ENCODE measurements at places on chromosomes 1 and 21. TPM values are rescaled to one million over a fixed set of nuclear protein-coding genes. Genes with fewer than 3 reads are reported as not detected.

DNA sequence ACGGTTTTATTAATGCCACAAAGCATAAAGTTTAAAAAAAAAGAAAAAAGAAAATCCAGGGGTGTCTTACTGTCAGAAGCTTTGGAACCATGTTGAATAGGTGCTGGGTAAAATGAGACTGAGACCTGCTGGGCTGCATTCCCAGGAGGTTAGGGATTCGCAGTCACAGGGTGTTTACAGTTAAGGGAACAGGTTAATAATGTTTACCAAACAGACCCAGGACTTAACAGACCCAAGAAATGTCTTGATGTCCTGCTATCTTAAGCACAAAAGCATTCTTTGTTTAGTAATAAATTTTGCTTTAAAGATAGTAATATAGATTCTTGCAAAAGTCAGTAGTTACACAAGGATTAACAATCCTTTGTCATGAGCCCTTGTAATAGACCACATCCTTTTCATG, 54.7 kb downstream of the OLFML3 start:
- peak; percentile 31 for DNase-seq

Gene IGSF3
- 32.9 TPM for total RNA-seq

Gene SH2D5
- 24.8 TPM for total RNA-seq

GRCh38 chr1:153688276-153688675, 9.8 kb downstream of the NPR1 start:
- no peak for DNase-seq
